ENCODE measurements at places on chromosomes 7 and 10.
A peak's percentile ranks its signal among the peaks of the same experiment; 100 is the strongest.

- peak; percentile 79 for DNase-seq
Measured at GRCh38 chr7:112806156-112806555, 16.0 kb upstream of the TMEM168 start.

GRCh38 chr10:79028451-79029010, 40.2 kb upstream of the ZMIZ1 start:
- no peak for DNase-seq

DNA sequence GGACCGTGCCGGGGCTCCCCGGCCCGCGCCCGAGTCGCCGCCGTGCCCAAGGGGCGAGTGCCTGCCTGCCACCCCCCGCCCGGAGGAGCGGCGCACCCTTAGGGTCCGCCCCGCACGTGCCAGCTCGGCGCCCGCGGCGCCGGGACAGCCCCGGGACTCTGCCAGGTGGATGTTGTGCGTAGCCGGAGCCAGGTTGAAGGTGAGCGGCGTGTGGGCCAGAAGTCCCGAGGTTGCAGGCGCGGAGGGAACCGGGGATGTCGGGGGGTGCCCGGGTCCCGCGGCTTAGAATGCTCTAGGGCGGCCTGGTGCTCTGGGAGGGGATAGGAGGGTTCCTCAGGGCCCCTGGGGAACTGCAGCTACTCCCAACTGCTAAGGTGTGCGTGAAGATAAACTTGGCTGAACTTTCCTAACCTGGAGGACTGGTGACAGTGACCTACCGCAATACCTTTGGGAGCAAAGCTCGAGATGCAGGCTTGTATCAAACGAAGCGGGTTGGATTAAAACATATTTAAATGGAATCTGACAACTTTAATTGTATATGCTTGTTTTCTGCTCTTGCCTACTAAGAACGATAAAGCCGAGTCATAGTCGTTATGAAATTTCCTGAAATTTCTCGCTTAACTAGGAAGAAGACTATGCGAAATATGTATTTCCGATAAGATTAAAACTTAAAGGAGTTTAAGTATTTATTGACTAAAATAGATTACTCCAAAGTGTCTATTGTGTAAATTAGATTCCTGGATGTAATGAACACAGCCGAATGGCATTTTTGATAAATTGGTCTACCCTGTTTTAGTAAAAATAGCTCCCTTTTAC, at the start of gene CUX1:
CUX1 (plus strand) TSS at position 156 of the 816 bp plus-strand sequence; CDS start at position 170, 14 bp downstream.
- peak; percentile 23 for DNase-seq

GRCh38 chr10:72049969-72050781, 38.2 kb downstream of the SPOCK2 start:
- DNase-seq, result no peak

DNA sequence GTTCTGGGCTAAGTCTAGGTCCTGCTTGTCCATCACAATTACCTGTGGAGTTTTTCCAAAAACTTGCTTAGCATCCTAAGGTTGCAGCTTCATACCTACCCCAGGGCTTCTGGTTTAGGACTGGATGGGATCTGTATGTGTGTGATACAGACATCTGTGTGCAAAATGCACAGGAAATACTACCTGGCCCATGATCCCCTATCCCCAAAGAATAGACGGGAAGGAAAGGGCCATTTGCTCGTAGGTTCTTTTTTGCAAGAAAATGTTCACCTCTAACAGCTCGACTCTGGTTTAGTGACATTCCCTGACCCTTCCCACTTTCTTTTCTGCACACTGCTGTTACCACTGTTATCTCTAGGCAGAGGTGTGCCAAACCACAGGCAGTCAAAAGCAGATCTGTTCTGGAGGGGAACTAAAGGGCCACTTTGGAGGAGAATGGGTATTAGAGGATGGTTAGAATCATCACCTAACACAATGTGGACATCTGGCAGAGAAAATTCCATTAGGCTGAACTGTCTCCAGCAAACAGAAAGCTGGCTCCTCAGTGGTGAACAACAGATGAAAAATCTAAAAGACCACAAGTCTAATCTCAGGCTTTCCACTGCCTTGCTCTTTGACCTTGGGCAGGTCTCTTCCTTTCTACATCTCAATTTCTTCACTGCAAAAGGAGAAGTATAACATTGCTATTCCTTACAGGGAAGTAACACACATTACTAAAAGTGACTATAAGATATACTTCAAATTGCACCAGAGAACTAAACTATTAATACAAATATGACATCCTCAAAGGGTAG, 107.4 kb downstream of the UBE2H start:
- DNase-seq, result no peak

DNA sequence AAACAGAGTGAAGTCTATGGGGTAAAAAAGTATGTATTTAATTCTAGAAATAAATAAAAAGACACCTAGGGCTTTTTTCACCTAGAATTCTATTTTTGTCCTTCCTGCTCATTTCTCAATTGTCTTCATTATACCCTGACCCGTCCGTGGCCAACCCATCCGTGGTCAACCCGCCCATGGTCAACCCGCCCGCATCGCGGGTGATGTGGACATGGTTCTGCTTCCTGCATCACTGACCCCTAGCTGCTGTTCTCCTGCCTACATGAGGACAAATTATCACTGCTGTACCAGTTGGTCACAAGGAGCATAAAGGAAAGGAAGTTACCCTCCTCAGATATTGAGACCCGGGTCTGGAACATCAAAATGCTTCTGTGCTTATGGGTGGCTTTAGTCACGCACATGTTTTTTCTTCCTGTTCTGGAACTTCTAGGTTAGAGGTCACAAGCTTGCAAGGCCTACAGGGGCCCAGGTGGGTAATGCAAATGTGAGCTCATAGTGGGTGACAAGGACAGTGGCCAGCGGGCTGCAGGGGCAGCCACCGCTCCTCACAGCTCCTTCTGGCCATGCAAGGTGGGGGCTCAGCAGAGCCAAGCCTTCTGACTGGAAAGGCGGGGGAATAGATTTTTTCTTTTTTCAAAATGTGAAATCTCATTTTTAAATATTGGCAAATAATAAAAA, 15.5 kb downstream of the CAMK2G start:
- DNase-seq, result no peak

GRCh38 chr7:69622014-69622835, 23.9 kb downstream of the AUTS2 start:
- DNase-seq, result no peak

DNA sequence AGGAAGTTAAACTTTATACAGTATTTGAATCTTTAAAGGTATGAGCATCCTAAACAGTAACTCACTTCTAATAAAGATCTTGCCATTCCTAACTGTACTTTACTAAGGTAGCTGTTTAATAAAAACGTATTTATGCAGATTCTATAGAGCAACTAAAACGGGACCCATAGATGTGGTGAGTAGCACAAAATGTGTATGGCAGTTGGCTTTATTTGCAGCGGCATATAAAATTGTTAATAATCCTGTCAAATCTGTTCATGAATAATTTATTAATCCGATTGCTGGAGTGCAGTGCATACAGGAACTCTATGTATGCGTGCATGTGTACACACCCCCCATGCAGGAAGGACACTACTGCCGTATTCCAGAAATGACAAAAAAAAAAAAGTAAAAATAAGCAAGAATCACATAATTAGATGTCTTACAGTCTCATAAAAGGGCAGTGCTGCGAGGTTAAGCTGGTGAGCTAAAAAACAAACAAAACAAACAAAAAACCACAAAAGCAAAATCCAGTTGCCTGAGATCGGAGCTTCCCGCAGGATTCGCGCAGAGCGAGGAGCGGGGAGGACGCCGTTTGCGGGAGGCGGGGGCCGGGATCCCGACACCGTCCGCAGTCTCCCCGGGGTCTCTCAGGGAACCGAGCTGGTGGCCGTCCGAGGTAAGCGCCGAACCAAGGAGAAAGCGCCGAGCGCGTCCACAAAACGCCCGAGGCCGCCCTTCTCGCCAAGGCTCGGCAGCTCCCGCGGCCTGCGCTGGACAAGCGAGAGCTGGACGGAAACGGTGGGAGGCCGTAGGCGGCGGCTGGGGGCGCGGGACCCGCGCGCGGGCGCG, 518 bp upstream of the COMMD3 start:
- no peak for DNase-seq

Measured in muscle of leg (tissue), 16 donors.